ENCODE measurements at places on chromosomes 4 and X.

- peak; percentile 57 for DNase-seq
These were observed 209.3 kb downstream of the GPC3 start for GRCh38 chrX:133776072-133776471.

GRCh38 chrX:104621781-104622180 is 55.8 kb downstream of the IL1RAPL2 start:
- DNase-seq: no peak

GRCh38 chr4:62407534-62407933 is 1207.4 kb downstream of the ADGRL3 start:
- no peak for DNase-seq

GRCh38 chrX:148940411-148940996 is 440.1 kb downstream of the AFF2 start:
- no peak for DNase-seq

DNA sequence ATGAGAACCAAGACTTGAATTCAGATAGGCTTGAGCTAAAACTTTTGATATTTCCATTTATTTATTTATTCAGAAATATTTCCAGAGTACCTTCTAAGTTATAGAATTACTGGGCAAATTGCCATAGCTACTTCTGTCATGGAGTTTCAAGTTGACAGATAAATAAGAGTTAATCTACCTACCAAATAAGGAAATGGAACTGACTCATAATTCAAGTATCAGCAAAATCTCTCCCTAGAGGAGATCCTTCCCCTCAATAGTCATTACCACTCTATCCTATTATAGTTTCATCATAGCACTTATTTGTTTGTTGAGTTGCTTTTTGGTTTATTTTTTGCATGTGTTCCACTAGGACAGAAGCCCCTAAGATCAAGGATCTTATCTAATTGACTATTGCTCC is 48.8 kb upstream of the CCSER1 start:
- no peak for DNase-seq

DNA sequence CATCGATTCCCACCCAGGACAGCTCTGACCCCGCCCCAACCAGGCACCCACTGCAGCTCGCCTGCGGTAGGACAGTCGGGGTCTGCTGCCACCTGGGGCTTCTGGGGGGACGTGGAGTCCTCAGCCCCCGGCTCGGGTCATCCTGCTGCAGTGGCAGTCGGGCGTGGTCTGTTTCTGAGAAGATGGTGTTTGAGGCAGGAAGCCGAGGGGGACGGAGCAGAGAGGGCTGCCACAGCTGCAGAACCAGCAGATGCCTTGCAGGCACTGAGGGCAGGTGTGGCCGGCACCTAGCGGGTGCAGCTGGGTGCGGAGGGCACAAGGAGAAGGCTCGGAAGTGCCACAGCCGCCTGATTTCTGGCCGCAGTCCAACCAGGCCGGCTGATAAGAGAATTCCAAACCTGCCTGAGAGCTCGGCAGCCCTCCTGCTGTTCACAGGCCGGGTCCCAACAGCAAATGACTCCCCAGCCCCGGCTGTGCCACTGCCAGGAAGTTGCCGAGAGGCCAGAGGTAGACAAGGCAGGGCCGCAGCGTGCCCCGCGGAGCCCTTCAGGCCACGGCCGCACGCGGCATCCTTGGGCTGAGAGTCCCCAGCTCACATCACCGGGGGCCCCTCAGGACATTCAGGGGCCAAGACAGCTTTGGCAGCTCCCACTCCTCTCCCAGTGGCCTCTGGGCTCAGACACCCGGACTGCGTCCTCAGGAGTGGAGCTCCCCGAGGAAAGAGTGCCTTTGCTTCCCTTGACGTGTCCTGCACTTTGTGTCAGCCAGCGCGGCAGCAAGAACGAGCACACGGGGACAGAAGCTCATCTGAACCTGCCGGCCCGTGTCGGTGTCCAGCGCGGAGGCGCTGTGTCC is 9.4 kb upstream of the CPLX1 start:
- no peak for DNase-seq

GRCh38 chr4:26176598-26177149 is 144.1 kb upstream of the RBPJ start:
- DNase-seq: no peak

DNA sequence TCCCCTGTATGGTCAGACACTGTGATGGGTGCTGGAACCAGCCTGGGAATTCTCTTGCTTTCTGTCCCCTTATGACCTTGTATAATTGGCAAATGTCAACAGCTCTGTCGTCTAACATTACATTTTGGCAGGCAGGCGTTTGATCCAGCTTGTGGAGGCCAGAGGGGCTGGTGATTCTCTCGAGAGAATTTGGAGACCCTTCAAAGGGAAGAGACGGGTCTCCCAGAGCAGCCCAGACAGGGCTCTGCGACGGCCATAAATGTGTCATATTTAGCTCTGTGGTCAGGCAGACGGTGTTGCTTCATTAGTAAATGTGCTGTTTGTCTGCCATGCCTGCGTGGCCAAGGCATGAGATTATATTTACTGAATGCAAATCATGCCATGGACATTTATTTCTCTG is 68.7 kb downstream of the SORCS2 start:
- DNase-seq: no peak

DNA sequence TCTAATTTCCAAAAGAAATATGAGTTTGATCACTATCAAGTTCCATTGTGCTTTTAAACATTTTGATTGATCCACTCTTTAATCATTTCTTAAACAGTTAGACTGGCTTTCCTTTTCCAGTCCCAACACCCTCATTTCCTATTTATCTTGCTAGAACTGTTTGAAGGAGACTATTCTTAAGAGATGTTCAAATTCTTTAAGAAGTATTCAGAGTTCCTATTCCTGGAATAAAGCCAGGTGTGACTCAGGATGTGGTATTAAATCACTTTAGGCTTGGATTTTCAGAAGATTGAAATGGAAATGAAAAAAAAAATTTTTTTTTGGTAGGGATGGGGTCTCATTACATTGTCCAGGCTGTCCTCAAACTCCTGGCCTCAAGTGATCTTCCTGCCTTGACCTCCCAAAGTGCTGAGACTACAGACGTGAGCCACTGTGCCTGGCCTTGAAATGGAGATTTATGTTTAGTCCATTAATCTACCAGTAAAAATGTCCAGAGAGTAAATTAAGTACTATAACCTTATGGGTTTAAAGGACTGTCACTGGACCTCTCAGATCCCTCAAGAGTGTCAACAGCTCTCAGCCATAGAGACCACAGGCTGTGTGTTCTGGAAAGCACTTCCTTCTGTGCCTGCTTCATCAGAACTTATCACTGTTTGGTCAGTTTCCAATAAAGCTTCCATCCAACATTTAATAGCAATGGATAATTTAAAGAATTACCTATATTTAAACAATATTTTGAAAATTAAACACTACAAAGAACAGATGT is 90.7 kb downstream of the CDS1 start:
- DNase-seq: no peak

DNA sequence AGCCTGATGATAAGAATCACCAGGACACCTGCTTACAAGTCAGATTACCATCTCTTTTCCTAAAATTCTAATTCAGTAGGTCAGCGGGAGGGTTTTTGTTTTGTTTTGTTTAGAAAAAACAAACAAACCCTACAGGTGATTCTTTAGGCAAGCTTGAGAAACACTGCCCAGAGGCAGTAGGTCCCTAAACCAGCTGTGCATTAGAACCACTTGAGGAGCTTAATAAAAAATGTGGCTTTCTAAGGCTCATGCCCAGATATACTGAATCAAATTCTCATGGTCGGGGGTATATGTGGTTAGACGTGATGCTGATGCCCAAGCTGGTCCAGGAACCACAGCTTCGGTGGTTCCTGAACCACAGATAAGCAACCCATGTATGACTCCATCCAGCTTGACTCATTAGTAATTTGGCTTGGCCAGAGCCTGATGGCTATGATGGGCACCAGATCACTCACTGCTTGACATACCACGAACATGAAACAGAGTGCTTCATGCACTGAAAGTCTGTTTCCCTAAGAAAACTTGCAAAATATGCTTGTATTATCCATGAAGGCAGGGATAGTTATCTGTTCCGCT is 338.1 kb upstream of the F9 start:
- no peak for DNase-seq

GRCh38 chr4:184854673-184855072 is 28.9 kb upstream of the ACSL1 start:
- no peak for DNase-seq

GRCh38 chrX:41326431-41326830 is 7.5 kb upstream of the DDX3X start:
- no peak for DNase-seq

- DNase-seq: no peak
These were observed 523.4 kb downstream of the ADGRL3 start for GRCh38 chr4:61723492-61723891.

DNA sequence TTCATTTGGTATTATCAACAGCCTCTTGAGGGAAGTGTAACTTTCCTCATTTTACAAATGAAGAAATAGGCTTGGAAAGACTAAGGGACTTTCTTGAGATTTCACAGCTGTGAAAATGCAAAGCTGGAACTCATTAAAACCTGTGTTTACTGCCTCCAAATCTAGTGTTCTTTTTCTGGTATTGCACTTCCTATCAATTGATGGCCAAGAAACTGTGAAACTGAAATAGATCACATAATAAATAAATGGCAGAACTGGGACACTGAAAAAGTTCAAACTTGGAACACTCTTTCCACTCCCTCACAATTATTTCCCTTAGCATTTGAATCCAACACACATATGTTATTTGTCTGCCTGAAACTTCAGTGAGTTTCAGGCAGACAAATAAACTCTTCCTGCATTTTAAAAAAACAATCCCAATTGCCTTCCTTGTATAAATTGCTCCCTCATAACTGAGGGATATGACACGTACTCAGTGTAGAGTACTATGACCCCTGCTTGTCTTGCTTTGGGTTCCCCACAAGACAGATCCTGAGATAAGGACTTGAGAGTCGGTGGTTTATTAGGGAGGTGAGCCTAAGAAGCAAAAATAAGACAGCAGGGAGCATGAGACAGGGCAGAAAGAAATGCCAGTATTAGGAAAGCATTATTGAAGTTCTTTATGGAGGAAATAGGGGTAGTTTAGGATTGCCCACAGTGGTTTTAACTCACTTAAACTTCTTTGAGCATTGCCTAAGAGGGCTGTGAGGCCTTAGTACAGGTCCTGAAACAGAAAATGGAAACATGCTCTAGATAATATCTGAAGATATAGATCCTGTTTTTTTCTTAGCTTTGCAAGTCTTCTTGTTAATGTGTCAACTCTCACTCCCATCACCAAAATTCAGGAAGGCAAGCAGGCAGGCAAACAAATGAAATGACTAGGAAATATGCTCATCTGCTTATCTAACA is 33.9 kb downstream of the RTL3 start:
- DNase-seq: no peak

GRCh38 chrX:56763556-56764152 is 34.6 kb downstream of the NBDY start:
- DNase-seq: peak; percentile 86
